ENCODE measurements at places on chromosomes 2 and 18. TPM values are rescaled to one million over a fixed set of nuclear protein-coding genes. Genes with fewer than 3 reads are reported as not detected.

DPP4 gene
- total RNA-seq: 7.5 TPM

DSEL gene
- total RNA-seq: 34.1 TPM

C2orf69 gene
- total RNA-seq: 13.8 TPM

C2orf66 gene
- not detected for total RNA-seq

DNA sequence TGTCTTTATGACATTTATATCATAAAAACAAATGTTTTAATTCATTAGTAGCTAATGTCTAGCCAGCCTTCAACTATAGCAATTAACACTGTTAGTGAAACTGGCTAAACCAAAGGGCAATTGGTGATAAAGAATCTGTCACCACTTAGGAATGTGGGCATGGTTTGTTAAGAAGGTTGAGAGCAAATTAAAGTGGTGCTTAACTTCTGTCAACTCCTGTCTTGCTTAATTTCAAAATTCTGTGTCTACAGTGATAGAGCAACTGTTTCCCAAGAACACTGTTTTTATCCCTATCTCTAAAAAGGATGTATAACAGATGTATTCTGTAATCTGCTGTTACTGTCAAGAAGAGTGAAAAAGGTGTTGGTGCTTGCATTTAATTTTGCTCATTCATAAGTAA lies 36.5 kb downstream of the CFAP36 start:
- DNase-seq: no peak

DNA sequence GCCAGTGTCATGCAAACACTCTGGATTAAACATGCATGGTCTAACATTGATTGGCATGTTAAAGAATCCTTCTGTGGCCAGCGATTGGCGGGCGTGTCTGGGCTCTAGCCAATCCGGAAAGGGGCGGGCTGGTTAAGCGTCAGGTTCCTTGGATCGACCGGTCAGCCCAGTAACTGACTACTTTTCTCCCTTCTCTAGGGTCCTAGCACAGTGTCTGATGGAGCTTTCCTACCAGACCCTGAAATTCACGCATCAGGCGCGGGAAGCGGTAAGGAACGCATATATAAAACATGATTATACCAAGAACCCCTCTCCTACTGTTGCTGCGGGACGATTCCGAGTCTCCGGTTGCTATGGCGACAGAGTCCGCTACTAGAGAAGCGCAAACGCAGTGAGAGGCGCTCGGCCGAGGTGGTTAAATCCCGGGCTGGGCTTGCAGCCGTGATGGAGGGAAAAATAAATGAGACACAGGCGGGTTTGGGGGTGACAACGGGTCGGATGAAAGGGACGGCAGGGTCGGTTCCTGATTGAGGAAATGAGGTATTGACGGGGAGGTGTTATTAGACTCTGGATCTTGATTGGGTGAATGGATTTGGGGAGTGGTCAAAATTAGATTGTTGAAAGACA lies 29.4 kb downstream of the KATNAL2 start:
- DNase-seq: peak; percentile 88

DNA sequence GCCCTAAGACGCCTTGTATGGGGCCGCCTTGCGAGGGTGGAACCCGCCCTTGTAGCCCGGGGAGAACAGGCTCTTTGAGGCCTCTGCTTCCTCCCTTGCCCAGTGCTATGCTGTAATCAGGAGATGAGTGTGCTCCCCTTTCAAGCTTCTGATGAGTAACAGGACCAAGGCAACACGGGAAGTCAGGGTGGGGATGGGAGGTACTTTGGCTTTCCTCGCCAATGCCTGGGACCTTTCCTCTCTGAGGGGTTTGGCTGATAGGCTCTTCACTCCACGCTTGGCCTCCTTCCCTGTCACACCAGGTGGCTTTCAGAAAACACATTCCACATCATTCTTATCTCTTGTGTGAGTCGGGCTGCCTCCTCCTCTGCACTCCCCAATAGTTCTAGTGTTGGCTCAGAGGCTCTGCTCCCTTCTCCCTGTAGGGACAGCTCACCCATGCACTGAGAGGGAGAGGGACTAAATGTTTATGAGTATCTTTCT lies 223.7 kb upstream of the TRIB2 start:
- no peak for DNase-seq

DNA sequence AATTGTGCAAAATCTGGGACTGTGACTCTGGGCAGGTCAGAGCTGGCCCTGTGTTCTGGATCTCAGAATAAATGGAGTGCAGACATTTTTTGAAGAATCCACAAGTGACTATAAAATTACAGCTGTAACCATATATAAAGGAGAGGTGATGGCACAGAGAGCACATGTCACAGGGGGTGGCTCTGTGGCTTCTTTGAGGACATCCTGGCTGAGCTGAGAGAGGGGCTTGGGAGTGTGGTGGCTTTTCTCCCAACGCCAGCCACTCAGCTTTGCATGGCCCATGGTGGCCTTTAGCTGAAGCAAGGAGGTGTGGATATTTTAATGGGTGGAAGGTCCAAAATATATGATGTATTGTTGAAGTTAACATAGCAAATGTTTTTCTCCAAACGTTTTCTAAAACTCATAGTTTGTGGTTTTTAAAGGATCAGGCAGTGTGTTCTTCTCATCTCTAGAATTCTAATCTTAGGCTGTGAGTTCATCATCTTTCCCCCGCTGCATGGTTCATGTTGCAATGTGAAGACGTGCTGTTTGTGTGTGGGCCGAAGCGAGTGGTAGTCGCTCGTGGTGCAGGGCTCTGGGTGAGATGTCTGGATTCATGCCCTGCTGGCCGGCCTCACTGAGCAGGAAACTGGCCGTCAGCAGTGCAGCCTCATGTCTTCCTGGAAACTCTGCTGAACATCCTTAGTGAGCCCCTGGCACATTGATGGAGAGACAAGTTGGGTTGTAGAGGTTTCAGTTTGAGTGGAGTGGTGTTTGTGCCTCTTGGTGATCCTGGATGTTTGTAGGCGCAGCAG lies 109.9 kb downstream of the ZNF236 start:
- no peak for DNase-seq

- DNase-seq: no peak
Measured at GRCh38 chr2:28227498-28227897, 165.2 kb upstream of the FOSL2 start.

DNA sequence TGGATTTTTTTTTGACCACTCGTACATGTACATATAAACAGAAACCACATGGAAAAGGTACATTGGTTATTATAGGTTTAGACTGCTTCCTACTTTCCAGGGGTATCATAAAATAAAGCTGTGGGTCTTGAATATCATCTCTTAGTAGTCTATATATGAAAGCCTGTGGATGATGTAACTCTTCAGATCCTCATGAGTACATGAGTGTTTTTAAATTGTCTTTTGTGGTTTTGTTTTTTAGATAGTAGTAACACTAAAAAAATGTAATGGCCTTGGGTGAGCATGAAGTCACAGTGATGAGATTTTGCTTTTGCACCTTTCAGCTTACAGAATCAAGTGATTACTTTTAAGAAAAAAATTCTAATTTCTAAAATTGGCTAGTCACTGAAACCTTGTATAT lies 80.2 kb downstream of the RAB3GAP1 start:
- DNase-seq: no peak

DNA sequence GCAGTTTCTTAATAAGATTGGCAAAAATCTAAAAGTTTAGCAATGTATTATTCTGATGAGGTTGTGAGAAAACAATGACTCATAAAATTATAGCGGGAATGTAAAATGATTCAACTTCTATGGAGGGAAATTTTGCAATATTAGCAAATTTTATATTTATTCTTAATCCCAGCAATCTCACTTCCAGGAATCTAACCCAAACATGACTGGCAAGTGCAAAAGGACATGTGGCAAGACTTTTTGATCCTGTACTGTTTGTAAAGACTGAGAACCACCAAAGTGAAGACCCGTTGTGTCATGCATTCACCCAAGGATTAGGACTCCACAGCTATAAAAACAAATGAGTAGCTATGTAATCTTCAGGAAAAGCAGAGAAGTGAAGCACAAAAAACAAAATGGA lies 234.8 kb upstream of the KYNU start:
- DNase-seq: no peak

DNA sequence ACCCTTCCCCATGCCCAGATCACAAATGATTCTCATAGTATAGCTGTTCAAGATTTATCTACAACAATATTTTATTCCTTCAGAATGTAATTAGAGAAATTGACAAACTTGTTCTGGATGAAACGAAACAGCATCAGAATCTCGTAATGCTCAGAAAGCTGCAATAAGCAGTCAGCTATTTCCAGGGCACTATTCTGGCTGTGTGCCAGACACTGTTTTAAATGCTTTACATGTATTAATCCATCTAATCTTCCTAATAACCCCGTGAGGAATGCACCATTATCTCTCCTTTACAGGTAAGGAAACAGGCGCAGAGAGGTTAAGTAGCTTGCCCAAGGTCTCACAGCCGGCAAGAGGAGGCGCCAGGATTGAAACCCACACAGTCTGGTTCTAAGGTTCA lies 10.1 kb upstream of the LYPD6B start:
- no peak for DNase-seq

DNA sequence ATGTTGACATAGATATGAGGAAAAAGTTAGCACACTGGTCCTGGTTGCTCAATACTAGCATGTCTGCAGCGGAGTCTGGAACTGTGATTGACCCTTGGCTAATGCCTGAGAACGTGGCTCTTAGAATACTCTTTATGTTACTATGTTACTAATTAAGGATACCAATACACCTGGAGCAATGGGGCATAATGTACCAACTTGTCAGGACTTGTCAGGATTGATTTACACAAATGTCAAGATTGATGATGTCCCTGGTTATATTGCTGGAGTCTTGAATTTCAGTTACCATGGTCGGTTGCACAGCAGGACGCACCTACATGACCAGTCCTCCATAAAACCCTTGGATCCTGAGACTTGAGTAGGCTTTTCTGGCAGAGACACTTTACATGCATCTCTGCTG lies 810.9 kb downstream of the CPS1 start:
- no peak for DNase-seq

DNA sequence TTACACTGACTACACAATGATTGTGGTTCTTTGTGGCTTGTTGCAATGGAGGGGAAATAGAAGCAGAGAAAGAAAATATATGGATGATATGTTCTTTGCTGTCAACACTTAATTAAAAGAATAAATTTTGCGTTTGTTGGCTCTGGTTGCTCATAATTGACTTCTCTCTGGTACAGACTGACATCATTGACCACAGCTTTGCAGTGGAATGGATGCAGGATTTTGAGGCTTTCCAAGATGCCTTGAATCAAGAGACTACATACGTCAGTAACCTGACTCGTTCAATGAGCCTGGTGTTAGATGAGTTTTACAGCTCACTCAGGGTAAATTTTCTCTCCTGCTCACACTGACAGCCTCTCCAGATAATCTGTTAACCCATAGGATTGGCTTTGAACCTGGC lies 9.9 kb downstream of the GPN1 start:
- no peak for DNase-seq

DNA sequence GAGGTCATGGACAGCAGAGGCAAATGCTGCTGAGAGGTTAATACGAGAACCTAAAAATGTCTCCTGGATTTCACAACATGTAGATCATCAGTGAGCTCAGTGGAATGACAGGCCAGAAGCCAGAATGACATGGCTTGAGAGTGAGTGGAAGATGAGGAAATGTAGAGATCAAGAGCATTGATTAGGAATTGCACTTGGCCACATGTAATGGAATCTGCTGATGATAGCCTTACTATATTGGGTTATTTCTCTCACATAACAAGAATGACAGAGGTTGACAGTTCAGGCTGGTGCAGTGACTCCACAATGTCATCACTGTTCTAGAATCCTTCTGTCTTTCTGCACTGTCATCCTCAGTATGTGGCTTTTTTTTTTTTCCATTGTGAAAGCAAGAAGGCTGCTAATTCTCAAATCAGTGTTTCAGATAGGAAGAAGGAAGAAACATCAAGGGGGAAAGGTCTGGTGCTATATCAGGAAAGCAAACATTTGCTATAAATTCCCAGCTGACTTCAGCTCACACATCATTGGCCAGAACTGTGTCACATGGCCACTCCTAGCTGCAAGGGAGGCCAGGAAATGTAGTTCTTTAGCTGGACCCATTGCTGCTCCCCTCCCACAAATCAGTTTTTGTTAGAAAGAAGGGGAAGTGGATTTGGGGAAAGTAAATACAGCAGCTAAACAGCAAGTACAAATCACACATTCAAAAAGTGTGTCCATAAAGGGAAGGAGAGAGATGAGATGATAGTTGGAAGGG lies 127.2 kb downstream of the FAM161A start:
- no peak for DNase-seq

DNA sequence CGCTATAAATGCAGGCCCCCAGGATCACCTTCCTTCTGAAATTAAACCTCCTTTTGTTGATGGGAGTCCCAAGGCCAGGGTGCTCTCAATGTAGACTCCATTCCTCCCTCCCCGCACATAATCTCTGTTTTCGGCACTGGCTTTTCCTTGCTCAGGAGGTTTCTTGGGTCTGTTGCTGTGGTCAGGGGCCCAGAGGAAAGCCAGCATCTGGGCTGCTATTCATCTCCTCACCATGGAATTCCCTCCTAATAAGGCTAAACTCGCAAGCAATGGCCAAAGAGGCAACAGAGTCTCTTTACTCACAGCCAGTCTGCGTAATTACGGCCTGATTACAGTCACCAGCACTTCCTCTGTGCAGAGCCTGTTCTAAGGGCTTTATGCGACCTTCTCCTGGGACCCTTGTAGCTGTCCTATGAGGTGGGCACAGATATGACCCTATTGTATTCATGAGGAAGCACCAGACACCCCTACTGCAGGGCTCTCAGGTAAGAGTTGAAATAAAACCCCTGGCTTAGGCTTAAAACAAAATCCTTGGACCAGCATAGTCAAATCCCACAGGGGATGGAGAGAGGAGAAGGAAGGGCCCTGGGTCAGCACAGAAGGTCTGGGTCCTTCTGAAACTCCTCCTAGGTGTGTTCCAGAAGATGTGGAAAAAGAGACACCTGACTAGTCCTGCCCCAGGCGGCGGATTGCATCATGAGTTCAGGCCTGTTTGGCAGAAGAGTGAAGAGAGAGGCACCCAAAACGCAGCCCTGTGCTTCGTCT lies 105.0 kb upstream of the SH3BP4 start:
- DNase-seq: no peak
